A549 treated with ZK216348 at 1 μM for 4 hours (cell line): ENCODE measurements at places on chromosomes 3 and 15. TPM values are rescaled to one million over a fixed set of nuclear protein-coding genes. Genes with fewer than 3 reads are reported as not detected.

Gene NR2E3
- 0.20 to 0.23 TPM in 2 of 5 replicates, not detected in the others for total RNA-seq

Gene SLC12A1
- total RNA-seq = not detected in 5 replicates

Gene ZNF660
- not detected in 5 replicates for total RNA-seq

Gene CFAP100
- total RNA-seq = not detected in 5 replicates
